ENCODE measurements at places on chromosomes 1 and 21.

GRCh38 chr1:210377731-210378333, 49.1 kb downstream of the HHAT start:
- peak; percentile 69 for DNase-seq

DNA sequence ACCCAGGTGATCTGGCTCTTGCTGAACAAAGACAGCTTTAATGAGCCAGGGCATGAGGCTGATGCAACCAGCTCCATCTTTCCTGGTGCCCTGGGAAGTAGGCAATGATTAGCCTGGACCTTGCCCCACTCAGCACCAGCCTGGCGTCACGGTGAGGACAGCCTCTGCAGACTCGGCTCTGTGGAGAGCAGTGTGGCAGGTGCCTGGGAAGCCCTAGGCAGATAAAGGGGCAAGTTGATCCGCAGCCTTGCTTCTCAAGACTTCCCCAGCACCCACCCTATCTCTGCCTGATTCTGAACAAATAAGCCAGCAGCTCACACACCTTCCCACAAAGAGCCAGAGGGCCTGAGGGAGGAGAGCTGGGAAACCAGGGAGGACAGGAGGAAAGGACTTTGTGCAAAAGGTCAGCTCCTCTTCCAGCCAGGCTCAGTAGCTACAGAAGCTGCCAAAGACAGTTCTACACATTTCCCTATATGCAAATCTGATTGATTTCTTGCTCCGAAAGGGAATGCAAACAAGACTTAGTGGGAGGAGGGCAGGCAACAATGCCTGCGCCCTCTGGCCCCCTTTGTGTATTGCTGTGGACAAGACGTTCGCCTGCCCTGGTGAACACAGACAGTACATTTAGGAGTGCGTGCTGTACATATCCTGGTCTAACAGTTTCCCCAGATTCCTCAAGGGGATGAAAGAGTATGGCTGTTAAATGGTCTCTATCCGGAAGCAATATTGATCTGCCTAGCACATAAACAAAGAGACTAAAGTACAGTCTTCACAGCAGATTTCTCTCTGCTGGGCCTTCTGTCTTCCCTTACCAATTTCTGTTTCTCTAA, 63.8 kb downstream of the BCAR3 start:
- DNase-seq: no peak

GRCh38 chr1:215767761-215768160, 200.7 kb downstream of the KCTD3 start:
- no peak for DNase-seq

DNA sequence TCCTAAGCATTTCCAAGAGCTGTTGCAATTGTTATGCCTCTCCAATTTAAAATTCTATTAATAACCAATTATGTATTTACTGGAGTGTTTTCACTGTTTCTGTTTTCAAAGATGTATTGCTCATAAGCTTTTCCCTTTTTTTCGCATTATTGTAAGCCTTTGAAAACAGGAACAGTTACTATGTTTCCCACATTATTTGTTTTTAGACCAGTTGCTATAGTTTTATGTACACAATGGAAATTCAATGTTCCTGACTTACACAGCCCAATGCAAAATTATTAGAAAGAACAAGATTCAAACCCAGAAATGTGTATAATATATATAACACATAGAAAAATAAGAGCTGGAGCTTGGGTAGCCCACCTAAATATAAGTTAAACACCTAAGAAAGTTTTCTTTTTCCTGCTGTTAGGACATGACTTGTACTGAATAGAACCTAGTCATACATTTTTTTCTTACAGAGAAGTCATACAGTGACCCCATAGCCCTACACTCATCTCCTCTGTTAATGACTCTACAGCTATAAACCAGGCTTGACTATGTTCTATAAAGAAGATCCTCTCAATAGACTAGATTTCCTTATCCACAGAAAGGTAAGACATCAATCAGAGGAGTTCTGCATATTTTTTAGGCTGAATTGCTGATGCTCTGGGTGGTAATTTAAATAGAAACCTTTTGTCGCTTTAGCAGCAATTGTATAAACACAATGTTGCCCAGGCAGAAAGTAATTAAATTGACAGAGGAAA, 299.6 kb downstream of the USH2A start:
- DNase-seq: no peak

- DNase-seq: no peak
These were observed 30.1 kb upstream of the PCBP3 start for GRCh38 chr21:45613396-45613795.

DNA sequence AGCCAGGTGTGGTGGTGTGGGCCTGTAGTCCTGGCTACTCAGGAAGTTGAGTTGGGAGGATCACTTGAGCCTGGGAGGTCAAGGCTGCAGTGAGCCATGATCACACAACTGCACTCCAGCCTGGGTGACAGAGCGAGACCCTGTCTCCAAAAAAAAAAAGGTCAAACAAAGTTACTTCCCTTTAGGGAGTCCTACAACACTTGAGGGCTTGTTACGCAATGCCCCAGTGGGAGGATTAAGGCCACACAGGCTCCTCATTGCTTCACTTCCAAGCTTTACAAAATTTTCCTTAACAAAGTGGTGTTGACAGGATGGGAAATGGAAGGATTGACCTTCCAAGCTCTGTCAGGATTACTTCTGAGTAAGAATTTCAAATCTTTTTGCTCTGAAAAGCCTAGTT, 6.2 kb upstream of the EXTL1 start:
- DNase-seq: peak; percentile 34

- no peak for DNase-seq
These were observed 135.1 kb downstream of the RPS6KC1 start for GRCh38 chr1:213186168-213186567.

GRCh38 chr1:60102267-60103061, 28.9 kb upstream of the C1orf87 start:
- no peak for DNase-seq

- DNase-seq: peak; percentile 6
These were observed 76.4 kb upstream of the MARK1 start for GRCh38 chr1:220451532-220451931.

DNA sequence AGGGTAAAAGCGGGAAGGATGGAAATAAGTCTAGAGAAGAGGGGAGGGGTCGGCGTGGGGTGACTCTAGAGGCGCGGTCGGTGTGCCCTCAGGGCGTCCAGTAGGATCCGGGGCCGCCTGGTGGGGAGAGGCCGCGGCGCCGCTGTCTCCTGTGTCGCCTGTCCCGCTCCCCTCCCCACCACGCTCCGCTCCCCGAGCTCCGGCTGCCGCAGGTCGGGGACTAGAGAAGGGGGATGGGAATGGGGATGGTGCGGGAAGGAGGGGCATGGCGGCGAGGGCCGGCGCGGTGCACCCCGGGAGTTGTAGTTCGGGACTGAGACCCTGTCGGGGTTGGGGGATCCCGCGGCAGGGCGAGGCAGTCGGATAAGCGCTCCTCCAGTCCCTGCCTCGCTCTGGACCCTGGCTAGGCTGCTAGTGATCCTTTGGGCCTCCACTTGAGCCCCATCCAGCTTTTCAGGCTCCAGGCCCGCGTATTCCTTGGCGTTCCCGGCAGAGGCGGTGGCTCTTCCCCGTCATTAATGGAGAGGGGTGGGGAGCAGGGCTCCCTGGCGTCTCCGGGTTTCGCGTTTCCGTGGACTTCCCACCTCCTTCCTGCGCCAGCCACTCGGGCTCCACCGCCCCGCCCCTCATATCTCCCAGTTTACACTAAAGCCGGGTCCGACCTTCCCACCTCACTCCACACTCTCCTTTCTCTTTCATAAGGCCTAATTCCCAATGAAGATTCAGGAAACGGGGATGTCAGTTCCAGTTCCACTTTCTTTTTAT, at the start of gene ENTREP3:
ENTREP3 (minus strand) TSS at position 241 of the 765 bp plus-strand sequence. CDS start 606 bp downstream, outside the sequence.
- peak; percentile 87 for DNase-seq

- DNase-seq: no peak
These were observed 5.5 kb upstream of the SPAG17 start for GRCh38 chr1:118190561-118190960.

Measured in EL (cell line).